DMS79 treated with DMSO at 0.1 percent for 48 hours (cell line): ENCODE measurements at places on chromosomes 6 and 20.

- DNase-seq, result no peak
Observed at GRCh38 chr20:2103461-2104153, 2.0 kb downstream of the STK35 start.

DNA sequence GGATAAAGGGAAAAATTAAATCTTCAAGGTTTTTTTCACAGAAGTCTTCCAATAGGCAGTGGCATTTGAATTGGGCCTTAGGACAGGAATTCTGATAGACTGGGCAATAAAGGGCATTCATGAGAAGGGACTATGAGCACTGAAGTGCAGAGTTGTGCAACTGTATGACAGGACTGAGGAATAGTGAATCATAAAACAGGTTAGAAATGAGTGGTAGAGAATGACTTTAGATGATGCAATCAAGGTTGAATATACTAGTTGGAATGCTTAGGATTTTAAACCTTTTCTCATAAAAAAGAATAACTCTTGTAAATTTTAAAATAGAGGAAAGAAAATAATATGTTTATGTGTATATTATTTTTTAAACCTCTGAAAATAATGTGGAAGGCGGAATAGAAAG lies 944.7 kb downstream of the PHF3 start:
- no peak for DNase-seq

DNA sequence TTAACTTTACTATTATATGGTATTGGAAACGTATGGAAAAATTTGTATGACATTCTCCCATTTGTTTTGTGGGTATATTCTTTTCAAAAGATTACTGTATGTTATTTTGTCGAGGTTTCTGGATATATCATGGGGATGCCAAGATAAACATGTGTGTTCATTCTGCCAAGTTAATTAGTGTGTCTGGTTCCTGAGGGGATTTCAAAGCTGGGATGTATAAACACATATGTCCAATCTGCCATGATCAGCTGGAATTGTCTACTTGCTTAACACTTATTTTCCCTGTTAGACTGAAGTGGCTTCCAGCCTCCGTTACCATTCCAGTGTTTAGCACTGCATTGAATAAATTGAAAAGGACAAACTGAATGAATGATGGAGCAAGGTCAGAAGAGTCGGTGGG lies 86.2 kb downstream of the DNAH8 start:
- no peak for DNase-seq

DNA sequence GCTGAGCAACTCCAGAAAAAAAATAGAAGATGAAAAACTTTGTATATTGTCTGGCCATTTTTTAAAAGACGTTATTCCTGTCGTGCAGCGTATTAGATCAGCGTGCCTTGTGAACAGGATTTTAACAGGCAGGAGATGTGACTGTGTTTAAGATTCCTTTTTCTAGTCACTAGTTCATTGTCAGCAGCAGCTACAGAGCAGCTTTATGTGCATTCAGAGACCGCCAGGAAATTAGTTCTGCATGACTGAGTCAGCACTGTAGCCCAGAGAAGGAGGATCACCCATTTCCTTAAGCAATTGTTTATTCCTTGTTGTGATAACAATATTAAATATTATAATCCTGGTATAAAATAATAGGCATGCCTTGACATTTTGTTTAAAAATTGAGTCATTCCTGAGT lies 75.4 kb upstream of the ADGRB3 start:
- peak; percentile 80 for DNase-seq

GRCh38 chr6:54310377-54311152 lies 2.3 kb downstream of the TINAG start:
- DNase-seq, result no peak

DNA sequence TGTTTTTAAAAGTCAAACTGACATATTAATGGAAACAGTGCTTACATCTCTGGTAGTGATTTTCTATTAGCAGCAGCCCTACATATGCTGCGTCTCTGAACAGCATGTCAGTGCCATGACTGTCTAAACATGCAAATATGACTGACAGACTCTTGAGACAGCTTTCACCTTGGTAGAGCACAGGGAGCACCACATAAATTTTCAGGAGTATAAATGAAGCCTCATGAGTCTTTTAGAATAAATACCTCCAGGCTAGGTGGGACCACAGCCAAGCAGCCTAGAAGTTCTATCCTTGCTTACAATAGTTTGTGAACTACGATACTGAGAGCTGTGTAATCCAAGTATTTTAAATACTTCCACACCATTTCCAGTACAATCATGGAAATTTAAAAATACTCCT lies 410.7 kb upstream of the RUNX2 start:
- no peak for DNase-seq

DNA sequence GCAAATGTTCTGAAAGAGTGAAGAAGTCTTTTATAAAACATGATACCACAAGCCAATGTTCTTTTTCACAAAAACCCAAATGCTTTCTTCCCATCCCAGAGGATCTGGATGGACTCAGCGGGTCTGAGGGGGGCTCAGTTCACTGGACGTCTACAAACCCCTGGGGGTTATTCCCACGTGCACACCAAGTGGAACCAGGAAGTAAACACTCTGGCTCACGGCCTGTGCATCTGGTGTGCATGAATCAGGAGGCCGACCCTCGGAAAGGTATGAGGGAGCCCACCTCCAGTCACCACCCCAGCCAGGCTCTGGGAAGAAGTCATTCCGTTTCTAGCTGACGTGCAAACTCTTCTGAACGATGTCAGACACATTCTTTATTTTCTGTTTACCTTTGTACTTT lies 252.2 kb downstream of the DLL1 start:
- DNase-seq, result no peak

- DNase-seq, result no peak
Observed at GRCh38 chr6:6217855-6218758, 102.4 kb downstream of the F13A1 start.

DNA sequence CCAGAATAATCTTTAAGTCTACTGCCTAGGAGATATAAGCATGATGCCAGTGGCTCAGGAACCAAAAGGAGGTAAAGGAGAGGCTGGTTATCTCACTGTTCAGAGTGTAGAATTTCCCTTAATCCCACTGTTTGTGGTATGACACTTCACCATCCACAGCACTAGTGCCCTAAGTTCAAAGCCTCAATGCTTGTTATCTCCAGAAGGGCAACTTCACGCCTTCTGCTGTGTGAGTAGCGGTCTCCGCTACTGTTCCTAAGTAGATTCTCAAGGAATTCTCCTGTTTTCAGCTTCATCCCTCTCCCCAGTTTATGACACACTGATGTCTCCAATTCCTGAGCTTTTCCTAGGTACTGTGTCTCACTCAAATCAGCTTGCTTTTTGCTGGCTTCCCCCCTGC lies 13.7 kb upstream of the SNPH start:
- DNase-seq, result no peak

GRCh38 chr20:24616258-24617079 lies 147.0 kb downstream of the SYNDIG1 start:
- peak; percentile 30 for DNase-seq

DNA sequence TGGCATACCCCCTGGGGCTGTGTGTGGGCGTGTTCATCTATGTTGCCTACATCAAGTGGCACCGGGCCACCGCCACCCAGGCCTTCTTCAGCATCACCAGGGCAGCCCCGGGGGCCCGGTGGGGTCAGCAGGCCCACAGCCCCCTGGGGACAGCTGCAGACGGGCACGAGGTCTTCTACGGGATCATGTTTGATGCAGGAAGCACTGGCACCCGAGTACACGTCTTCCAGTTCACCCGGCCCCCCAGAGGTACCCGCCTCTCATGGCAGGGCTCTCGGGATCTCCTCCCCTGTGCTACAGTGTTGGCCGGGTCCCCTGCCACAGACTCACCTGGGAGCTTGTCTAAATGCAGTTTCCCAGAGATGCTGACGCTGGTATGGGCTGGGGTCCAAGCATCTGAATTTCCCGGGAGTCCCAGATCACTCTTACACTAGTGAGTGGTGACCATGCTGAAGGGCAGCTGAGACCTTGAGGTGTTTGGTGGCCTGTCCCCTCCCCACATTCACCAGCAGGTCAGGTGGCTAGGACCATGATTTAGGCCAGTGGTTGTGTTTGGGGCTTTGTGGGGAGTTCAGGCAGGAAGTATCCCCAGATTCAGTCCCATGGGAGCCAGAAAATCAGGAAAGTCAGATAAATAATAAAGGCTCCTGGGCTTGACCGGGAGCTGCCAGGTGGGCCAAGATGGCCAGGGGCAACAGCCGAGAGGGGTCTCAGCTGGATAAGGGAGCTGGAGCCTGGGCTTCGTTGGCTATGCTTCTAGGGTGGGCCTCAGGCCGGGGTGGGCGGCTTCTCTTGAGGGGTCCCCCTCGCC lies 11.8 kb downstream of the ENTPD6 start:
- no peak for DNase-seq

DNA sequence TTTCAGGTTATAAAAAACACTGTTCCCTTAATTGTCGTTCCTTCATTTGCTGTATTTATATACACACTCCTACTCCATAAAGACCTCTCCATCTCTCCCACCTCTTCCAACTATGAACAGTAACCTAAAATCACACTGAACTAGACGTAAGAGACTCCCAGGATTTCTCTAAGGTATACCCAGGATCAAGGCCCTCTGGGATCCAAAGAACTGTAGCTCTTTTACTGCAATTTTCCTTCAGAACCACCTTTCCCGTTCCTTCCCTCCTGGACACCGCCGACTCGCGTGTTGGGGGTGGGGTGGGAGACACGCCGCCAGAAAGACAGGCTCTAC lies 680 bp downstream of the LATS1 start:
- peak; percentile 47 for DNase-seq

- no peak for DNase-seq
Observed at GRCh38 chr6:124131259-124131658, 327.6 kb downstream of the NKAIN2 start.

DNA sequence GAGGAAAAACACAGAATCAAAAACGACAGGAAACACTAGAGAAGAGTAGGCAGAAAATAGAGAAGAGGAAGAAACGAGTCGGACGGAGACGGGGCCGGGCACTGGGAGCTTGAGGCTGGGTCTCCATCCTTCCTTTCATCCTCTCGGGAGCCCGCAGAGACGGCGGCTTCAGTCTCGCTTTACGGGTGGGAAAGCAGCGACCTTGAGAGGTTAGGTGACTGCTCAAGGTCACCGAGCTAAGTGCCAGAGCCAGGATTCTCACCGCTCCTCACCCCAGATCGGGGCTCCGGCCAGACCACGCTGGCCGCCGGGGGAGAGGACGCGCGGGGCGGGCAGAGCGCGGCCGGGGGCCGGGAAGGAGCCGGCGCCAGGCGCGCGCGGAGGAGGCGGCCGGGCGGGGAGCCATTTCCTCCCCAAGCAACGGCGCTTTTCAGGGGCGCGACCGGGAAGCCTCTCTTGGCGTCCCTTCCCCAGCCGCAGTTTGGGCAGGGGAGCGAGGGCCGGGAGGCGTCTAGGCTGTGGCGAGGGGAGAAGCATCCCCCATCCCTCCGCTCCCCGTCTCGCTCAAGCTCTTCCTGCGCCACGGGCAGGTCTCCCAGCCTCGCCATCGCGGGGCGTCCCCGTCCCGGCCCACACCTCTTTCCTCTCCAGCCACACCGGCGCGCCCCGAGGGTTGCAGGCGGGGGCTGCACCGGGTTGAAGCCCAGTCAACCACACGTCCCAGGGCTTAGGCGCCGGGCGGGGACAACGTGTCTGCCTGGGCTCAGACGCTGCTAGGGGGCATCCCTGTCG lies 24.1 kb upstream of the MAP3K7 start:
- peak; percentile 48 for DNase-seq

DNA sequence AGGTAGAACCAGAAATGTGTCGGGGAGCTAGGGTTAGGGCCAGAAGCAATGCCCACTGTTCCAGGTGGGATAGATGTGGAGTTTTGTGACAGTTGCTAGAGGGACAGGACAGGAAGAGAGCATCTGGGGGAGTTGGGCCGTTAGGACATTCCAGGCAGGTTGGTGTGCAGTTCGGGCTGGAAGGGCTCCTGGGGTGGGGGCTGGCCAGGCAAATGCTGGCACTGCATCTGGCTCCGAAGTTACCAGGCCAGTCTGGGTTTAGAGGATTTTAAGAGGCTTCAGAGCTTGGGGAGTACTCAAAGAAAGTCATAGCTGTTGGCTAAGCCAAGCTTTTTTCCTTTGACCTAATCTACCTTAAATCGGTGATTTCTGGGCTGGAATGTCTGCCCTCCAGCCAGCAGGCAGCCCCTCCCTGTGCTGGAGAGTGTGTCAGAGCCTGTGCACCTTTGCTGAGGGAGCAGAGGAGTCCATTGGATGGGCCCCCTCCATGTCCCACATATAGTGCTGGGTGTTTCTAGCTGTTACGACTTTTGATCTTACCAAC lies 20.8 kb downstream of the PLCG1 start:
- no peak for DNase-seq

GRCh38 chr6:14036911-14037310 lies 80.7 kb upstream of the CD83 start:
- no peak for DNase-seq

DNA sequence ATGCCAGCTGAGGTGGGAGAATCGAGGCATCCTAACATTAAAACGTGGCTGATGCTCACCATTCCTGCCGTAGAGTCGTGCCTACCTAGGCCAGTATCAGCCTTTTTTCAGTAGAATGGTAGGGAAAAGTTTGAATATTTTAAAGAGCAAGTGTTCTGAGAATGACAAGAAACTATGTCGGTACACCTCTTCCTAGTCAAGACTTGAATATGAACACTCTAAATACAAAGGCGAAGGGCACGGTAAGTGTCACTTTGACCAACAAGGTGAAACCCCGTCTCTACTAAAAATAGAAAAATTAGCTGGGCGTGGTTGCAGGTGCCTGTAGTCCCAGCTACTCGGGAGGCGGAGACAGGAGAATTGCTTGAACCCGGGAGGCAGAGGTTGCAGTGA lies 1.0 kb downstream of the GINM1 start:
- DNase-seq, result no peak

DNA sequence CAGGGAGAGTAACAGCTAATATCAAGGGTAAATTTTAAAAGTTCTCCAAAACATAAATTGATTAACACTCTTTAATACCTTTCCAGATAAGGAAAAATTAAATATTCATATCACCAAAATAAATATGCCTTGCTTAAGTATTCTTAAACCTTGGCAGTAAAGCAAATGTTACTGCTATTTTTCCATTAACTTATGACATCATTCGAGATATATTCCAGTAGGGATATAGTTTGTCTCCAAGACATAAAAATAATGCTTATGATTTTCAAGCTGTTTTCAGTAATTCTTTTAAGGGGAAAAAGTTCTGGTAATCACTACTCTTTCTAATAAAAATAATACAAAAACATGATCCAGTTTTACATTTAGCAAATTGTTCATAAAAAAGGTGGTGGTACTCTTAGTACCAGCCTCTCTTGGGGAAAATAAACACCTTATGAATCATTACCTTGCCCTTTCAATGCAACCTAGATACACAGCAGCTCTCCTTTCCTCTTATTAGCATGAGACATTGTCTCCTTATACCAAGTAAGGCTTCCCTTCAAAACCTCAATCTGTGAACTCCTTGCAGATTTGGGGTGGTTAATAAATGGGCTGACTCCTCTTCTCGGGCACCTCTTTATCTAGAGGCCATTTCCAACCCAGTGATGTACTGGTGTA lies 31.5 kb upstream of the LTV1 start:
- DNase-seq, result no peak

DNA sequence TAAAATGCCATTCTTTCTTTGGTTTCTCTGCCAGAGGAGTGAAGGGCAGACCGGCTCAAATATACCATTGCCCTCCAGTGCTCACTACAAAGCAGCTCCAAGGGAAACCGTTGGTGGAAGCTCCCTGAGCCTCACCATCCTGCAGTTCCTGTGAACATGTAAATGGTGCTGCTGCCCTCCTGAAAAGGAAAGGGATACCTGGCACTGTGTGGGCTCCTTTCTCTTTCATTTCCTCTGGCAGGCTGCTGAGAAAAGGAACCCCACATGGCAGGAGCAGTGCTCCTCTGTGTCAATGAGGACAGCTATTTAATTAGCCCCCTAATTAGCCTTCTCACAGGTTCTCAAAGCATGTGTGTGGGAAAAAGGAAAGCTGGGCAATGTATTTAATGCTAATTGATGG lies 142.5 kb downstream of the KLHL32 start:
- no peak for DNase-seq
